ENCODE measurements at places on chromosomes 12 and 14. TPM values are rescaled to one million over a fixed set of nuclear protein-coding genes. Genes with fewer than 3 reads are reported as not detected.

The RNASE1 gene
- not detected for total RNA-seq

The SRRM4 gene
- total RNA-seq = not detected

The RPS6KA5 gene
- total RNA-seq = 50.8 TPM

The TOMM20L gene
- total RNA-seq = not detected

DNA sequence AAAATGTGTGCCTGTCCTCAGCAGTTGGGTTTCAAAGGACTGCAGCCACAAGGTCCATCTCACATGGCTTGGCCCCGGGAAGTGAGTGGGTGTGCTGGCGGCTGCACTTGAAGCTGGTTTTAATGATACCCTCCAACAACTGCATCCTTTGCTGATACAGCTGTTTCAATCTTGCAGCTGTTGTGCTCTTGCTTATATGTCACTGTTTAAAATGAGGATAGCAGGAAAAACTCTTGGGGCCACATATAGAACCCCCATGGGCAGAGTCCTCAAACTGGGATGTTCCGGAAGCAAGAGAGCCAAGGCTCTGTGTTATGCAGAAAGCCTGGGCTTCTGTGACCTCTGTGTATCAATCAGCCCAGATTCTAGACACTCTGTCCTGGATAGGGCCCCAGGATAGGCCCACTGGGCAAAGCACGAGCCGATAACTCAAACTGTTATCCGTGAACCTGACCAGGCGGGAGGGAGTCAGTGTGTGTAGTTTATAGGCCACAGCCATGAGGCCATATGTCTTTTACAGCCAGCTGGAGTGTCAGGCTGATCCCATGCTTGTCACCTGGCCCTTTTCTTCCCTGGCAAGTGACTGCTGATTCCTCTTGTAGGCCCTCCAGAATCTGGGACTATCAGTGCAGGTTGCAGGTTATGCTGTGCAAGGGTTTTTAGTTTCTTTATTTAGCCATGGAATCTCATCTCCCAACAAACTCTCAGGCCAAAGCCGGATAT, 74.3 kb downstream of the SSPN start:
- H3K4me3 ChIP-seq = no peak overlapping the region
- peaks cover 4% of the 10 kb centered on the region for H3K27me3 ChIP-seq
- no peak overlapping the region for H3K27ac ChIP-seq
- no peak for DNase-seq
- H3K4me1 ChIP-seq = peaks cover 5% of the 10 kb centered on the region
- H3K36me3 ChIP-seq = no peaks in the 10 kb centered on the region

- no peaks in the 10 kb centered on the region for H3K36me3 ChIP-seq
- no peak overlapping the region for H3K4me3 ChIP-seq
- H3K4me1 ChIP-seq = no peaks in the 10 kb centered on the region
- peaks cover 6% of the 10 kb centered on the region for H3K27me3 ChIP-seq
- no peak for DNase-seq
- no peak overlapping the region for H3K27ac ChIP-seq
Measured at GRCh38 chr12:8681129-8681884, 16.5 kb upstream of the RIMKLB start.

- no peak overlapping the region for H3K27ac ChIP-seq
- DNase-seq = no peak
- no peaks in the 10 kb centered on the region for H3K4me1 ChIP-seq
- no peak overlapping the region for H3K4me3 ChIP-seq
- no peaks in the 10 kb centered on the region for H3K27me3 ChIP-seq
Measured at GRCh38 chr12:70449753-70450341, 83.8 kb downstream of the KCNMB4 start.

DNA sequence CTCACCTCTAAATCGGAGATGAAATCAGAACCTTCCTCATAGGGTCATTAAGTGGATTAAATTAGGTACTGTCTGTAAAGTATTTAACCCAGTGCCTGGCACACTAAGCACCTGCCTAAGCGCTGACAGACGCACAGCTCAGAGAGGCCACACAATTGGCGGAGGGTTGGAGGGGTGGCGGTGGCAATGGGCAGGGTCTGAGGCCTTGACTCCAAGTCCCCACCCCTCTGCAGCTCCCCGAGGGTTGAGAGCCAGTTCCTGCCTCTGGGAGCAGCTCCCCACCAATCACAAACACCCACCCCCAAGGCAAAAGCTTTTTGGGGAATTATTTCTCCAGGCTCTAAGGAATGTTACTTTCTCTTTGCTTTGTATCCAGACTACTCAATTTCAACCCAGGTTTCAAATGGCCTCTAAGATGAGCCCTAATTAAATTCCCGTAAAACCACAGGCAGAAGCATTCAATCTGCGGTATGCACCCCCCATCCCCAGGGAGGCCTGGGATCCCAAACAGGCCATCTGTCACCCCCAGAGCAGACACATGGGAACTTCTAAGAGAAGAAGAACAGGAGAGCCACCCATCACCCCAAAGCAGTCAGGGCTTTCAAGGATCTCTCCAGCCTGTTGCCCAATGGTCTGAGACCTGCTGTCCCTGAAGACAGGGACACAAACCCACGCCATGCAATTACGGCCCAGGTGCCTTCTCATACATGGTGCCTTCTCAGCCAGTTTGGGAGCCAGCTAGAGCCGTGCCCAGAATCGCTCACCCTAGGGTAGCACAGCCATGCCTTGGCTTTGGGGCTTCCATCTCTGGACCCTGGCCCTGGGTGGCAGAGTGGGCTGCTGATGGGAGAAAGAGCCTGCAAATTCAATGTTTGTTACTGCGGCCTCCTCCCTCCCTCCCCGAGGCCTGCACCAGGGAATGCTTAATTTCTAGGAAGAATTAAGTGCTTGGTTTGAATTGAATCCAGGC, 66.1 kb downstream of the CHGA start:
- no peaks in the 10 kb centered on the region for H3K4me1 ChIP-seq
- no peak overlapping the region for H3K4me3 ChIP-seq
- DNase-seq = no peak
- H3K27me3 ChIP-seq = no peaks in the 10 kb centered on the region

DNA sequence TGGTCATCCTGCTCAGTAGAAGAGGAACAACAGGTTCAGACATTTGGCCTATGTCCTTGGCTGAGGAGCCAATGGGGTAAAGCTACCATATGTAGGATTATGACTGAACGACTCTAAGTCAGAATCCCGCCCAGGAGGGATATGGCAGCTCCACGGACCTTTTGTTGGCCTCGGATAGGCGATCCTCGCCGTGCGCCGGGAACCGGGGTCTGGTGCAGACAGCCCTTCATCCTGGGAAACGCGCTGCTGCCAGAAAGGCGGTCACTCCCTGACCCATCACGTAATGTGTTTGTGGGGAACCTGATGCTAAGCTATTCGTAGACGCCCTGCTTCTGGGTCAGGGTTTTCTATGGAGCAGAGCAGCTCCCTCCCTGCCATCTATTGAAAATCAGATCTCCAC, 178.9 kb upstream of the ALG10B start:
- no peak overlapping the region for H3K4me3 ChIP-seq
- H3K4me1 ChIP-seq = peaks cover 10% of the 10 kb centered on the region
- H3K36me3 ChIP-seq = no peaks in the 10 kb centered on the region
- no peaks in the 10 kb centered on the region for H3K27me3 ChIP-seq

- H3K27me3 ChIP-seq = no peaks in the 10 kb centered on the region
- DNase-seq = peak; percentile 70
- peak overlapping the region; percentile 86 for H3K27ac ChIP-seq
- H3K36me3 ChIP-seq = peaks cover 17% of the 10 kb centered on the region
- peaks cover 51% of the 10 kb centered on the region for H3K4me1 ChIP-seq
Measured at GRCh38 chr14:63510538-63510937, 32.6 kb downstream of the PPP2R5E start.

GRCh38 chr14:99524804-99525698, 43.8 kb downstream of the CCNK start:
- peak; percentile 52 for DNase-seq
- peaks cover 8% of the 10 kb centered on the region for H3K4me1 ChIP-seq
- peak overlapping the region; percentile 88 for H3K27ac ChIP-seq
- H3K27me3 ChIP-seq = no peaks in the 10 kb centered on the region
- no peak overlapping the region for H3K4me3 ChIP-seq
- no peaks in the 10 kb centered on the region for H3K36me3 ChIP-seq

- no peaks in the 10 kb centered on the region for H3K36me3 ChIP-seq
- H3K4me1 ChIP-seq = no peaks in the 10 kb centered on the region
- H3K27me3 ChIP-seq = no peaks in the 10 kb centered on the region
- H3K4me3 ChIP-seq = no peak overlapping the region
Measured at GRCh38 chr12:42735861-42736361, 146.4 kb upstream of the PRICKLE1 start.

GRCh38 chr14:58718226-58719205, 80.8 kb downstream of the DACT1 start:
- no peak overlapping the region for H3K27ac ChIP-seq
- DNase-seq = no peak
- no peaks in the 10 kb centered on the region for H3K4me1 ChIP-seq
- no peak overlapping the region for H3K4me3 ChIP-seq
- H3K27me3 ChIP-seq = peaks cover 4% of the 10 kb centered on the region

- H3K27me3 ChIP-seq = peaks cover 2% of the 10 kb centered on the region
- H3K36me3 ChIP-seq = no peaks in the 10 kb centered on the region
- no peak for DNase-seq
Measured at GRCh38 chr12:14171106-14171505, 189.7 kb upstream of the GRIN2B start.

GRCh38 chr12:16076557-16076956, 165.4 kb downstream of the DERA start:
- H3K4me3 ChIP-seq = no peak overlapping the region
- no peak overlapping the region for H3K27ac ChIP-seq
- H3K27me3 ChIP-seq = no peaks in the 10 kb centered on the region
- no peaks in the 10 kb centered on the region for H3K36me3 ChIP-seq

DNA sequence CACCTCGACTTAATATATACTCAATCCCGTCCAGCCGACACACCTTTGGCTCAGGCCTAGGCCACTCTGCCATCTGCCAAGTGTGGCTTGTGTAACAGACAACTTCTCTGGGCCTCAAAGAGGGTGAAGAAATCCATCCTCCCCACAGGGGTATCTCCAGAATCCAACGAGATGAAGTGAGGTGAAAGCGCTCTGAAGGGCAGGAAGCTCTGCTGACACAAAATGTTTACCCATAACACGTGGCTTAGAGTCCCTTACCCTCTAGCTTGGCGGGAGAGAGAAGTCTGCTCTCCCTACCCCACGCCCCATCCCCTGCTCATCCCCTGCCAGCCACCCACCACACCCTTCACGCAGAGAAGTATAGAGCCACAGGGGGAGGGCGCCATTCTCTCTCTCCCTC, 13.0 kb downstream of the ZBTB39 start:
- peaks cover 12% of the 10 kb centered on the region for H3K4me1 ChIP-seq
- no peak overlapping the region for H3K27ac ChIP-seq
- H3K36me3 ChIP-seq = peaks cover 2% of the 10 kb centered on the region
- DNase-seq = no peak

- no peaks in the 10 kb centered on the region for H3K27me3 ChIP-seq
- DNase-seq = no peak
Measured at GRCh38 chr14:73718418-73719251, 4.5 kb upstream of the PNMA1 start.

DNA sequence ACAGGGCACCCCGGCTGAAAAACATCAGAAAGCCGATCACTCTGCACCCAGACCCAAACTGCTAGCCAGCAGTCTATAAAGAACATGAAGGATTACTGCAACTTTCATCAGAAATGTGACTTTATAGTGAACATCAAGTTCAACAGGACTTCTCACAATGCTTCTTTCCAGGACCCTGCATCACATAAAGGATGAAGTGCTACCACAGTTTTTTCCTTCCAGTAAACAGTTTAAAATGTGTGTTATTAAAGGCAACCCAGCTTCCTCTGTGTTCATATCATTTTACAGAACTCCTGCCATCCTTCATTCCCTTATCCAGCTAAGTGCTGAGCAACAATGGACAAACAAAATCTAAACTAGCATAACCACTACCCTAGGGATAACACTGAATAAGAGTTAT, 280.3 kb upstream of the DIO2 start:
- H3K27ac ChIP-seq = no peak overlapping the region
- no peaks in the 10 kb centered on the region for H3K36me3 ChIP-seq
- no peak overlapping the region for H3K4me3 ChIP-seq
- H3K27me3 ChIP-seq = no peaks in the 10 kb centered on the region

- H3K27ac ChIP-seq = no peak overlapping the region
- H3K4me3 ChIP-seq = no peak overlapping the region
- no peak for DNase-seq
- H3K27me3 ChIP-seq = no peaks in the 10 kb centered on the region
Measured at GRCh38 chr14:35988972-35989690, 163.0 kb downstream of the BRMS1L start.

DNA sequence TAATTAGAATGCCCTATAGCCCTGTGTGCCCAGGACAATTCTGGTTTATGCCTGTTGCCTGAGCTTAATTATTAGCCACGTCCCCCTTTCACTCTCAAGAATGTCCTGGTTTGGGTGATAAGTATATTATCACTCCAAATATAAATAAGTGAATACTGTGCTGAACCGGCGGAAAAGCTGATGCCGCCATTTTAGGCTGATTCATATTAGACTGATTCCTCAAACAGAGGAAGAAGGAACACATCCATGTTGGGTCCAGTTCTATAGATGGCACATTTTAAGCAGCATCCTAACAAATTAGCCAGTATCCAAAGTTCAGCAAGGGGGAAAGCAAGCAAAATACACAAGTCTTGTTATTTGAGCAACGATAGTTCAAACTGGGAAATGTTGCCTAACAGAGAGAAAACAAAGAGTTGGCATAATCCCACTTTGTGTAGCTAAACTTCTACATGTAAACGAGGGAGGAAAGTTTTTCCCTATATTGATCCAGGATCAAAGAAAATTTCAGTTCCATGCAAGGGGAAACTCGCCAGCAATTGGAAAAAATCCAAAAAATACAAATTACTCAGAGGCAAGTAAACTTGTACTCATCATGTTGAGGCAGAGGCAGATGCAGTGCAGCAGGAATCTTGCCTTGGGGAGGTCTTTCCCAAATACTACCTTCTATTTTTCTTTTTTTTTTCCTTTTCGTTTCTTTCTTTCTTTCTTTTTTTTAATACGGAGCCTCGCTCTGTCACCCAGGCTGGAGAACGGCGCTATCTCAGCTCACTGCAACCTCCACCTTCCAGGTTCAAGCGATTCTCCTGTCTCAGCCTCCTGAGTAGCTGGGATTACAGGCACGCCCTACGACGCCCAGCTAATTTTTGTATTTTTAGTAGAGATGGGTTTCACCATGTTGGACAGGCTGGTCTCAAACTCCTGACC, 96.2 kb downstream of the ITPR2 start:
- peaks cover 6% of the 10 kb centered on the region for H3K36me3 ChIP-seq
- no peaks in the 10 kb centered on the region for H3K27me3 ChIP-seq
- H3K4me3 ChIP-seq = no peak overlapping the region
- H3K4me1 ChIP-seq = peaks cover 29% of the 10 kb centered on the region
- no peak for DNase-seq

GRCh38 chr14:57352396-57353170, 37.8 kb upstream of the NAA30 start:
- H3K4me1 ChIP-seq = no peaks in the 10 kb centered on the region
- no peak for DNase-seq
- H3K27me3 ChIP-seq = peaks cover 8% of the 10 kb centered on the region
- H3K36me3 ChIP-seq = no peaks in the 10 kb centered on the region

DNA sequence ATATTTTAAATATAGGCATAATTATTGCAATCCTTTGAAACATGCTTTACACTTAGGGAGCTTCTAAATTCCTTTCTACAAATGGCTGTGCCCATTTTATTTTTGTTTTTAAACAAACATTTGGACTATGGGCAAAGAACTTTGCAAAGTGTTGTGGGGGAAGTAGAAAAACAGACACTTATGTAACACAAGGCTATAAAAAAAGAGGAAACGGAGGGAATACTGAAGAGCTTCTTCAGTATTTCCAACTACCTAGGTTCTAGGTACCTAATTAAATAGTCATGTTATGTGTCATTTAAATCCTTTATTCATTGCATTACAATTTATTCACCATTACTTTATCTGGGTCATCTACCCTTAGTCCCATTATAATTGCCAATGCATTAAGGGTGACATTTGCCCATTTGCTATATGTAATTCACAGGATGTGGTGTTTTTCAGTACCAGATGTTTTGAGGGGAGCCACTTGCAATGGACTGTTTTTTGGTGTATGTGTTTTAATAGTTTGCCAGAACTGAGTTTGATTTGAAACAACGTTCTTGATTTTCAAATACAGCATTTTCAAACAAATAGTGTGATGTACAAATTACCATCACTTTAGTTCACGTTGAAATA, 1.5 kb upstream of the MSRB3 start:
- H3K27me3 ChIP-seq = peaks cover 49% of the 10 kb centered on the region
- no peak for DNase-seq
- H3K4me1 ChIP-seq = peaks cover 6% of the 10 kb centered on the region
